GM12878 (cell line): ENCODE measurements at places on chromosomes 11 and 22. TPM values are rescaled to one million over a fixed set of nuclear protein-coding genes. Genes with fewer than 3 reads are reported as not detected.

NEU3 gene
- 13.3 and 13.9 TPM in 2 replicates for total RNA-seq

- DNase-seq, result no peak
Measured at GRCh38 chr11:46050003-46050461, 71.2 kb downstream of the PHF21A start.

- no peak for DNase-seq
Measured at GRCh38 chr11:102451681-102452460, 694 bp downstream of the TMEM123 start.

DNA sequence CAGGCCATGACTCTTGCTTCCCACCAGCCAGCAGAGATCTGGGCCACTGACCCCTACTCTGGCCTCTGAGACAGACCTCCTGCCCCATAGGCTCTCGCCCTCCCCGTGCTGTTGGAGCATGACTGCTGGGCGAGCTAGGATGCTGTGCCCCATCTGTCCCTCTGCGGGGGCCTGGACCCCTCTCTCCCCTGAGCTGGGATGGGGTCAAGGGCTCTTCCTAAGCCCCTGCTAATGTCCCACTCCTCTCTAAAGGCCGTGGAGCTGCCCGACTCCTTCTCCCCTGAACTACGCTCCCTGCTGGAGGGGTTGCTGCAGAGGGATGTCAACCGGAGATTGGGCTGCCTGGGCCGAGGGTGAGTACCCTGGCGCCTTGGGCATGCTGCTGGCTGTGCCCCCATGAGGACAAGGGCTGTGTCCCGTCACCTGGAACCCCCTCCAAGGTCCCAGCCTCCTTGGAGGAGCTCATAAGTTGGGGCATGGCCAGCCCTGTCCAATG lies 6.2 kb upstream of the ANKRD13D start:
- no peak for DNase-seq

DNA sequence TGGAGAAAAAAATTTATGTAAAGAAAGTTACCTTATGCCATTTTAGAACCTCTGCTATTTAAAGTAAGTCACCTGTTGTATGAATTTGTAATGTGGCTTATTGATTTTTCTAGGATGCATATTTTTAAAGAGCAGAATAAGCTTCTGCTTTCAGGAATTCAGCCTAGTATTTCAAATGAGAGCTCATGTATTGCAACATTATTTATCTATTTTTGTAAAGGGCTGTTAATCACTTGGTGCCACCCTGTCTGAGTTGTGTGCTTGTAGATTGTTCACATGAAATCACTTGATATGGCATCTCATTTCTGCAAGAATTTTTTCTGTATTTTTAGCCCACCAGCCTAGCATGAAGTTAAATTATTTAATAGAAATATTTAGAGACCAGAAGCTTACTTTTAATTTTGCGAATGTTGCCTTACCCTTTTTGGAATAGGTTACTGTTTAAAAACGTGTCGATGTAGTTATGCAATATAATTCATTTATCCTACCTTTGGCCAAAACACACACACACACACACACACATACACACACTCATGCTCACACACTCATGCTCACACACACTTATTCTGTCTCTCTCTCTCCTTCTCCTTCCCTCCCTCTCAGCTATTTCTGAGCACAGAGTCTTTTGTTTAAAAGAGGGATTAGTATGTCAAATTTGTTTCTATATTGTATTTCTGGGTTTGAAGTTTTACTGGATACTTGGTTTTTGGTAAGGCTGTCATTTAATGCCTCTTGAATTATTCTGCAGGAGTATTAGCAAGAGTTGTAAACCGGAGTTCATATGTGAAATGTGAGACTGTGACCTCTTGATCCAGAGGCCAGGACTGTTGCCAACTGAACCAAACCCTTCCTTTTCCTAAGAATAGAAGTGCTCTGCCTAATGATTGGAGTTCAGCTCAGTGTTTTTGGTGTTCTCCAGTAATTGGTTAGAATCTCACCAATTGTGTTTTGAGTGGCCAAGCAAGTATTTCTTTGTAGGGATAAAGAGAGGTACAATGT lies 34.4 kb downstream of the YAP1 start:
- no peak for DNase-seq

GRCh38 chr11:23310276-23310675 lies 450.0 kb upstream of the CCDC179 start:
- no peak for DNase-seq

SLC25A22 gene
- total RNA-seq, result 22.8 and 27.0 TPM in 2 replicates
